ENCODE measurements at places on chromosomes 11 and 22.

- no peak for DNase-seq
Measured at GRCh38 chr11:123560006-123560405, 94.4 kb downstream of the SCN3B start.

- DNase-seq: no peak
Measured at GRCh38 chr11:38173676-38174075, 1575.6 kb upstream of the RAG2 start.

GRCh38 chr11:134139303-134139872, 70.5 kb downstream of the JAM3 start:
- no peak for DNase-seq

GRCh38 chr11:44980533-44981427, 30.1 kb upstream of the TP53I11 start:
- DNase-seq: no peak

DNA sequence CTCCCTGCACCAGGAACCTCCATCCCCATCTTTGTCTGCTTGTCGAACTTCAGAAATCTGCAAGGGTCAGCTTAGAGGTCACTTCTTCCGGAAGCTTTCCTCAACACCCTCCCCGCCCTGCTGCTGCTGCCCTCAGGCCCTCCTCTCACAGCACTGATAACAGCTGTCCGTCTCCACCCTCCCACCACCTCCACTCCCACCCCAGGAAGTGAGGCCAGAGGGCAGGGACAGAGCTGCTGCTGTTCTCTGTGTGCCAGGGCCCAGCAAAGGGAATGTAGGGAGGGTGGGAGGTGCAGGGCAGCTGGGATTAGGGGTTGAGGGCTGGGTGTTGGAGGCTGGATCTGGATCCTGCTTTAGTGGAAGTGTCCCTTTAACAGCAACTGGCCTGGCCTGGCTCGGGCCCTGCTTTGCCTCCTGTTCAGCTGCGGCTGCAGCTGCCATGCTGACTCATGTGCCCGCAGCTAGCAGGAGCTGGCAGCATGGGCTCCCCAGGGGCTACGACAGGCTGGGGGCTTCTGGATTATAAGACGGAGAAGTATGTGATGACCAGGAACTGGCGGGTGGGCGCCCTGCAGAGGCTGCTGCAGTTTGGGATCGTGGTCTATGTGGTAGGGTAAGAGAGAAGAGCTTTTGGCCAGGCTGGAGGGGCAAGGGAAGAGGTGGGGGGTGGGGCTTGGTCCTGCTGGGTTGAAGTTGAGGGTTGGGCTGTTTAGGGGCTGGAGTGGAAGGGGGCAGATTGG, at the start of gene P2RX6:
P2RX6 (plus strand) TSS at position 440 of the 740 bp plus-strand sequence; CDS start at position 450, 10 bp downstream.
- DNase-seq: no peak

DNA sequence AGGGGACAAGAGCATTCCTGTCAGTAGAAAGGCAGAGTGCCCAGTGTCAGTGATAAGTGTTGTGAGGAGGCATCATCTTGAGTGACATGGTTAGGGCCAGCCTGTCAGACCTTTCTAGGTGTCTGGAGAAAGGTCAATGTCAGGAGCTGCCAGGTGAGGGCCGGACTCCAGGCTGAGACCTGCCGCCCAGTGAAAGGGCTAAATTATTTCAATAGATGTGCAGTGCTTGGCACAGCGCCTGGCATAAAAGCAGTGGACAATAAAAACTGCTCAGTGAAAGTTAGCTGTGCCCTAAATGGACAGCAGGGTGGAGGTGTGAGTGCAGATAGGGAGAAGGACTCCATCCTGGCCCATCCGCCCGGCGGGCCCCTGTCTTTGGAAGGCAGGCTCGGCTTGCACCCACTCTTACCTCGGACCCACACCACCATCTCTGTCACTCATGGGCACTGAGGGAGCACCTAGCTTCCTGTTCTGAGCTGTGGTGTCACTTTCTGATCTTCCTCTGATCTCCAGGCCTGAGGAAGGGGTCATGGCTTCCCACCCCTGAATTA, 23.5 kb upstream of the WNT11 start:
- no peak for DNase-seq

DNA sequence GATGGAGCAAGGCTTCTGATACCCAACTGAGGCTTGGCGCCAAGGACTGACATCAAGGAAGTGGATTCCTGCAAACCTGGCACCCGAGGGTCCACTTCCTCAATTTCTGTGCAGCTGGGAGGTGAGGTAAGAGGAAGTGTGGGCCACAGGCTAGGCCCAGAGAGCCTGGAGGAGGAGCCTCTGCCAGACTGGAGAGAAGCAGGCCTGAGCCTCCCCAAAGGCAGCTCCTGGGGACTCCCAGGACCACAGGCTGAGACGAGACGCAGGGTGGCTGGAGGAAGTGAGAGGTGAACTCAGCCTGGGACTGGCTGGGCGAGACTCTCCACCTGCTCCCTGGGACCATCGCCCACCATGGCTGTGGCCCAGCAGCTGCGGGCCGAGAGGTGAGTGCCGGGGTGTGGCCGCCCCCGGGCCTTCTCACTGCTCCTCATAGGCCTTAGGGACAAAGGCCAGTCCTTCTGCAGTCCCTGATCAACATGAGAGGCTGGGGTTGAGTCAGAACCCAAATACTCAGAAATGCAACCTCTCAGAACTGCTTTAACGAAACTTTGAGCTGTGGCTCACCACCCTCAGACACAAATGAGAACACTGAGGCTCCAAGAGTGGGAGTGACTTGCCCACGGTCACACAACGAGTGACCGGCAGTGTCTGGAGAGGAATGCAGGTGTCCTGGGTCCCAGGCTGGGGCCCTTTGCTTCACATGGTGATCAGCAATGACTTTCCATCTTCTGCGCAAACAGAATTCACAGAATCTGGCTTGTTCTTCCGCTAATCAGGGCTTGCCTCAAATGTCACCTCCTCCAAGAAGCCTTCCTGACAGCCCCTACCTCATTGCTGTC, at the start of gene NCF4:
NCF4 (plus strand) TSS at position 186 of the 839 bp plus-strand sequence; CDS start at position 352, 166 bp downstream.
- DNase-seq: peak; percentile 10

All from stimulated activated CD8-positive, alpha-beta memory T cell treated with anti-CD3 and anti-CD28 coated beads, Interleukin-4, amount 100 ng/mL, for 24 hours (primary cell).